ENCODE measurements at places on chromosomes 16 and 17.

DNA sequence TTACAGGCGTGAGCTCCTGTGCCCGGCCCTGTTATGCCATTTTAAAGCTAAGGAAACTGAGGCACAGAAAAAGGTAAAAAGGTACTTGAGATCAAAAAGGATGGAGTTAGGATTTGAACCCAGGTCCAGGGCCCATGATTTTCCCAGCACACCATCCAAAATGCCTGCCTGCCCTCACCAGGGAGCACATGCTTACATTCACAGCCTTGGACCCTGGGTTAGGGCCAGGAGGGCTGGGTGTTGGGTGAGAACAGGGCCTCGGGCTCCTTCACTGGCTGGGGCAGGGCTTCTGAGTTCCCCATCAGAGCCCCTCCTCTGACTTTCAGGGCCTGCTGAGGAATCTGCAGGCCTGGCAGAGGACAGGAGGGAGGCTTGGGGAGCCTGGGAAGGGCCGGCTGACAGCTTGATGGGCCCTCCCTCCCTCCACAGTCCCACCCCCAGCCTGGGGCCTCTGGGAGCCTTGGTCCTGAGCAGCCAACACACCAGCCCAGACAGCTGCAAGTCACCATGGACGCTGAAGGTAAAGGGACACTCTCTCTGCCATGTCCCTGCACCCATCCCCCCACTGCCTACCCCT lies at the start of gene QPRT:
Gene QPRT (plus strand): TSS at position 490 of the 577 bp plus-strand sequence. CDS start 18 bp downstream, at position 508.
- DNase-seq, result no peak

GRCh38 chr17:75245011-75245410 lies 16.4 kb downstream of the GGA3 start:
- DNase-seq, result no peak

- no peak for DNase-seq
These were observed 89.8 kb upstream of the ZNF750 start for GRCh38 chr17:82929676-82930042.

DNA sequence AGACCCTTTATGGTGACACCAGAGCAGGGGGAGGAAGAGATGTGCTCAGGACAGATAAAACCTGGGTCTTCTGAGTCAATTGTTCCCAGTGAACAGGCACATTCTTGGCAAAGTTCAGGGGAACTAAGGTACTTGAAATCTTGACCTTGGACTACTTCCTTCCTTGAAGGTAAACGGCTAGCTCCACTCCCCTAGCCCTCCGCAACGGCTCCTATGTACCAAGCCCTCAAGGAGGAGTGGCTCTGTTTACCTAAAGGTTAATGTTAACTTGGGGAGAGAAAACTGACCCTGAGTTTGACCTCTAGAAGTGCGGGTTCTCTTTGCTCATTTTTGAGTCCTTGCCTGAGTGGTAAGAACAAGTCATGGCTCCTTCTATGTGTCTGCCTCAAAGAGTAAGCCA lies 7.8 kb downstream of the TTLL6 start:
- DNase-seq, result no peak

- DNase-seq, result no peak
These were observed 21.7 kb downstream of the USP36 start for GRCh38 chr17:78818932-78819331.

- no peak for DNase-seq
These were observed 117.5 kb downstream of the ZFHX3 start for GRCh38 chr16:72930396-72930795.

- DNase-seq, result no peak
These were observed 30.7 kb downstream of the YPEL2 start for GRCh38 chr17:59361916-59362810.

GRCh38 chr17:30840771-30841170 lies 9.0 kb downstream of the ATAD5 start:
- DNase-seq, result no peak

DNA sequence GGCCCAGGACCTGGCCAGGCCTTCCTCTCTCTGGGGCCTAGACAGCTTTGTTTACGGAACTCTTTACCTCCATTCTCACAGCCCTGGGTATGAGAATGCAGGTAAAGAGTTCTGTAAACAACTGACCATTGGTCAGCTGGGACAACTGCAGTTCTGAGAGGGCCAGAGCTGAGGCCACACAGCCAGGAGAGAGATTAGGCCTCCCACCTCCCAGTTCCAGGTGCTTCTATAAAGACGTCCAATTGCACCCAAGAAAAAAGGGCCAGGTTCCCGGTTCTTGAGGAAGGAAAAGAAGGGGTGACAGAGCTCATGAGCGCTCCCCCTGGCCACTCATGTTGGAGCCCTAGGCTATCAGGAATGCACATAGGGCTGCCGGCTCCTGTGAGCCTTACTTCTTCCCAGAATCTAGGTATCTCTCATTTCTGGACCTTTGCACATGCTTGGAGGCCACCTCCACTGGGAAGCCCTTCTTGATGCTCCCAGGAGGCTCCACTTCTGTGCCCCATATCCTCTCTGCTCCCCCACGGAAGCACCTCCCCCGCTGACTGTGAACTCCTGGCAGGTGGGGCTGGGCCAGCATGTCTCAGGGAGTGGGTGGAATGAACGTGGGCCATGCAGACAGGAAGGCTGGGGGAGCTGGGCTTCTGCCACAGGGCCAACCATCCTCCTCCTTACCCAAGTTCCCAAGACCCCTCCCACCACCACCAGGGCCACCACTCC lies 13.1 kb downstream of the CNGB1 start:
- no peak for DNase-seq
